Fibroblast of skin of right quadriceps (primary cell): ENCODE measurements at places on chromosomes 1 and 21.

DNA sequence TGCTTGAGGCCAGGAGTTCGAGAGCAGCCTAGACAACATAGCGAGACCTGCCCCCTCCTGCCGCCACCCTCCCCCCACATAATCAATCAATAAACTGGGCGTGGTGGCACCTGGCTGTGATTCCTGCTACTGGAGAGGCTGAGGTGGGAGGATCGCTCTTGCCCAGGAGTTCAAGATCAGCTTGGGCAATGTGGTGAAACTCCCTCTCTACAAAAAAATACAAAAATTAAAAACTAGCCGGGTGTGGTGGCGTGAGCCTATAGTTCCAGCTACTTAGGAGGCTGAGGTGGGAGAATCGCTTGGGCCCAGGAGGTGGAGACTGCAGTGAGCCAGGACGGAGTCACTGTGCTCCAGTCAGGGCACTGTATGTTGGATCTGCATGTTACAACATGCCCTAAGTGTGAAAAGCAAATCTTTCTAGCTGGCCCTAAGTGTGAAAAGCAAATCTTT lies 7.0 kb upstream of the MDM4 start:
- no peak for DNase-seq

GRCh38 chr1:17586172-17586964 lies 46.9 kb downstream of the ARHGEF10L start:
- peak; percentile 58 for DNase-seq

DNA sequence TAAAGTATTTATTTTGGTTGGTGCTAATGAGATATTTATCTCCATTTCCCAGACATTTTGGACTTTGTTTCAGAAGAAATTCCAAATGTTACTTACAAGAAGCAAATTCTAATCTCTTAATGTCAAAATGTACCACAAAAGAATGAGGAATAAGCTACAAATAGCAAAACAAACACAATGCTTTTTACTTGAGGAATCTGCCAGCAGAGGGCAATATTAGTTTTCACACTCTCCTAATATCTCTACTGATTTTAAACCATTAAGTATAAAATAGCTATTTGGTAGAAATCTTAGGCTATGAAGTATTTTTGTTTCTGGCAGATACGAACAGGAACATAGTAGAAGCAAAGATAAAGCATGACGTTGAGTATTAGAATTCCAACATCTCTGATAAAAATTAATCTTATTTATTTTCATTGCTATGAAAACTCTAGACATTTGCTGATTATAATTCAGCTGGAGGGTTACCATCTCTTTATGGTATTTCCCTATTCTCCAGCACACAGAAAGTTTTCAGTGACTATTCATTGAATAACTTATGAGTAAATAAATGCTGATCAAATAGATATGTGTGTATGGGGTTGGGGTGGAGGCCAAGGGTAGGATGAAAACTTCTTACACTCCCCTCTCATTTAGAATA lies 13.4 kb upstream of the HMCN1 start:
- DNase-seq, result peak; percentile 64

DNA sequence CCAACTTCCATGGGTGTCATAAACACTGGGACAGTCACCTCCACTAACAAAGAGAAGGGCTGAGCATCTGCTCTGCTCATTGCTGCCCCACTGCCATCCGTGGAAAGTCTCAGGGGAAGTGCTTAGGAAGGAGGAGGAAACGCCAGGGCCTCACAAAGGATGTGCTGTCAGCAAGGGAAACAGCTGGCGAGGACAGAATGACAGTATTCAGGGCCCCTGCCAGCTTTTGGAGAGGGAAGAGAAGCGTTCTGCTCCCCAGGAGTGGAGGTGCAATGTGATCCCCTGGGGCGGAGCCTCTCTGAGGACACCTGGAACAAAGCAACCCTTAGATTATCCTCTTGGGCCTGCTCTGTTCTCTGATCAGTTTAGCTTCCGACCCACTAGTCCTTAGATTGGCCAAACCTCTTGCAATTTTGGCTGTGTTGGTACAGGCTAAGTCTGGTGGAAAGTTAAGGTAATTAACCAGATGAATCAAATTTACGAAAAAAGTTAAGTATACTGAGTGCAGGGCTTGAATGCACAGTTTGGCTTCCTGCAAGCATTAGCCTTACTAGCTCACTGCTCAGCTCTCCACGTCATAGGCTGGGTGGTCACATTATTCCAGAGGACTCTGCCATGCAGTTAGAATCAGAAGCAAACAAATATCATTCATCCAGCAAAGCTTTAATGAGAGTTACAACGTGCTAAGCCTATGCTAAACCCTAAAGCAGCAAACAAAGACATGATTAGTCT lies 170.2 kb upstream of the NFIA start:
- no peak for DNase-seq
